ENCODE measurements at places on chromosomes 6 and 20.

GRCh38 chr6:151325075-151326050, 66.0 kb downstream of the ZBTB2 start:
- DNase-seq: peak; percentile 15

GRCh38 chr6:121055572-121056163, 278.6 kb downstream of the TBC1D32 start:
- DNase-seq: peak; percentile 35

DNA sequence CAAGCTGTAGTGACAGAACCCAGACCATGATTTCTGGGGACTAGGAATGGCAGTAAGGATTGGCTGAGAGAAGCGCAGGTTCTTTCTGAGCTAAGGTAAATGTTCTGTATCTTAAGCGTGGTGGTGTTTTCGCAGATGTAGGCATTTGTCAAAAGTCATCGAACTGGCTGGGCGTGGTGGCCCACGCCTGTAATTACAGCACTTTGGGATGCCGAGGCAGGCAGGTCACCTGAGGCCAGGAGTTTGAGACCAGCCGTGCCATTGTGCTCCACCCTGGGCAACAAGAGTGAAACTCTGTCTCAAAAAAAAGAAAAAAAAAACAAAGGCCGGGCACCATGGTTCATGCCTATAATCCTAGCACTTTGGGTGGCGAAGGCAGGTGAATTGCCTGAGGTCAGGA, 40.7 kb upstream of the EYA2 start:
- DNase-seq: no peak

DNA sequence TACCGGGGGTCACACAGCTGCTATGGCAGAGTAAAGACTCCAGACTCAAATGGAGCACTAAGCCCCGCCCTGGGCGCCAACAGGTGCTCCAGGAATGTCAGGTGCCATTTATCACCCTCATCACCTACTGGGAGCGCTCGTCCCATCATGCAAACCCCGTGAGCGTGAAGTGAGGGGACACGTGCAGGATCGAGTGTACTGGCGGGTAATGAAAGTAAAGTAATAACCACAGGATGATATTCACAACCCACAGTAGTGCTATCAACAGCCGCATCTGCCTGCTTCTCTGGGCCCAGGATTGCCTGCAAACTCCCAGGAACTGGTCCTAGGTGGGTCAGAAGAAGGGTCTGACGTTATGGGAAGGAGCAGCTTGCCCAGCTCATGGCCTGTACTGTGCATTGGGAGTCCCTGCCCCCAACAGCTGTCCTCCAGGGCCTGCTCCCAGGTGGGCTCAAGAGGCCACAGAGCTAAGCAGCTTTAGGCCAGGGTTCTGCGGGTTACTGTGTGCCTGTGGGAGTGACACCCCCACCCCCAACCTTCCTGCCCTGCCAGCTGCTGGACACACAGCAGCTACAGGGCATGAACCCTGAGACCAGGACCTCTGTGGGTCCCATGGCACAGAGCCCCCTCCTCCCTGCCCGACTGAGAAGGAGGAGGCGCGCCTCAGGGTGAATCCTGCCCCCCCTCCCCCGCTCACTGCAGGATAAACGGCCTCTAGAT, 120.5 kb upstream of the SULF2 start:
- DNase-seq: no peak

GRCh38 chr6:157221049-157221816, 102.1 kb downstream of the TMEM242 start:
- peak; percentile 80 for DNase-seq

DNA sequence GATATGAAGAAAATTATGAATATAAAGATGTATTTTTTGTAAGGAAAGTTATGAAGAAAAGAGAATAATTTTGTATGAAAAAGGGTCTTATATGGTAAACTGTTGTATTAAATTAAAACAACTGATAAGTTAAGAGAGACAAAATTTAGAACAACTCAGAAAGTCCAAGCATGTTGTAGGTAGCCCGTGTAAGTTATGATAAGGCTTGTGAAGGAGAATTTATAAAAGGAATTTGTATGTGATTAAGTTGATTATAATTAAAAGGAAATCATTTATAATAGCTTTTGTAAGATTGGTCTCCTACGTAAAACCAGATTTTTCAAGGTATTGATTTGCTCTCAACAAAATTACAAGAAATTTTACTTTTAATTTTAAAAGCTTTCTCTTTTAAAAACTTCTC, 1579.3 kb downstream of the HACE1 start:
- no peak for DNase-seq

GRCh38 chr6:163886428-163886827, 471.9 kb downstream of the QKI start:
- DNase-seq: no peak

DNA sequence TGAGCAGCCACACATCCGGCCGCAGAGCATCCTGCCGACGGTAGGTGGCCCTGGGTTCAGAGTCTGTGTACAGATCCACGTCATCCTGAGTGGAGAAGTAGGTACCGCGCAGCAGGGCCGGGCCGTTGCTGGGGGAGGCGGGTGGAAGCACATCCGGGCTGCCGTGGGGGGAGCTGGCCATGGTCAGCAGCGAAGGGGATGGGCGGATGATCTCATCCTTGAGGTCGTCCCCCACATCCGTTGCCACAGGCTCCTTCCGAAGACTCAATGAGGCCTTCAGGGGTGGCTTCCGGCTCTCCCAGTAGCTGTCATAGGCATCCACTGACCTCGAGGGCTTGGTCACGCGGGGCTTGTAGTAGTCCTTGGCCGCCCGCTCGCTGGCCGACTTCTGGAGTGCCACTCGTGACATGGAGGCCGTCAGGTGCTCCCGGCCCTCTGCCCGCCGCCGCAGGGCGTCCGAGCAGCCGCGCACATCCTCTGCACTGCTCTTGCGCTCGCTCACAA, 9.2 kb downstream of the SPATA2 start:
- no peak for DNase-seq

- no peak for DNase-seq
These were observed 58.4 kb downstream of the TRAM2 start for GRCh38 chr6:52518279-52518945.

GRCh38 chr6:85121158-85121557, 328.7 kb upstream of the NT5E start:
- no peak for DNase-seq

DNA sequence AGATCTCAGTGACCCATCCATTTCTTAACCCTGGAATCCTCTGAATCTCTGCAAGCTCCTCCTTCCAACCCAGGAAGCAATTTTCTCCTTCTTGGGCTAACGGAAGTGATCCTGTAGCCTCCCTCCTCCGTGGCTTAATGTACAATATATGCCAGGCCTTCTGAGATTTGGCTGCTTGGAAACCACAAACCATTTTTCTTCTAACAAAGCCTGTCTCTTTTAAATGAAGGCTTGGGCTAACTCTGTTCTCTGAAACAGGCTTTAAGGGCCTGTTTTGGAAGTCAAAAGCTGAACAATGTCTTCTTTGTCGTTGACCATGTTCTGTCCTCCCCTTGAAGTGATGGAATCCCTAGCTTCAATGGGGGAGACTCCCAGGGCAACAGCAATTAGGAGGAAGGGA, 14.9 kb downstream of the FYN start:
- DNase-seq: no peak

GRCh38 chr6:116267836-116268588, 11.7 kb downstream of the TSPYL1 start:
- no peak for DNase-seq

- DNase-seq: no peak
These were observed 25.7 kb upstream of the EMILIN3 start for GRCh38 chr20:41392295-41392694.

DNA sequence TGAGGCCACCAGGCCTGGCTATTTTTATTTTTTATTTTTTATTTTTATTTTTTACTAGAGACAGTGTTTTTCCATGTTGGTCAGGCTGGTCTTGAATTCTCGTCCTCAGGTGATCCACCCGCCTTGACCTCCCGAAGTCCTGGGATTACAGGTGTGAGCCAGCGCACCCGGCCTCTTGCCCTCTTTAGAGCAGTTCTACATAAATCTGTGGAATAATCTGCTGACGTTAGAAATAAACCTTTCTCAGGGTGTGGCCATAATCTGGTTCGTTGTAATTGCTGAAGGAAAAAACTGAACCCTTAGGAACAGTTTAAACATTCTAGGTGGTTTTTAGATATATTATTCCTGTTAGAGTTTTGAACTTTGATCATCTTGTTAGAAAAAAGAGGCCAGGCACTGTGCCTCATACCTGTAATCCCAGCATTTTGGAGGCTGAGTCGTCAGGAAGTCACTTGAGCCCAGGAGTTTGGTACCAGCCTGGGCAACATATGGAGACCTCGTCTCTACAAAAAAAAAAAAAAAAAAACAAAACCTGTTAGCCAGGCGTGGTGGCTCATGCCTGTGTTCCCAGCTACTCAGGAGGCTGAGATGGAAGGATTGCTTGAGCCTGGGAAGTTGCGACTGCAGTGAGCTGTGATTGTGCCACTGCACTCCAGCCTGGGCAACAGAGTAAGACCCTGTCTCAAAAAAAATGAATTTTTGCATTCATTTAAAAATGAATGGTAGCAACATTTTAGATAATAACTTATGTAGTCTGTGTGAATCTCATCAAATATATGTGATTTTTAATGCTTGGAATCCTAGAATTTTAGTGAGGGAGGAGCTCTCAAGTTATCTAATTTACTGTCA, 24.2 kb downstream of the ASXL1 start:
- DNase-seq: no peak

DNA sequence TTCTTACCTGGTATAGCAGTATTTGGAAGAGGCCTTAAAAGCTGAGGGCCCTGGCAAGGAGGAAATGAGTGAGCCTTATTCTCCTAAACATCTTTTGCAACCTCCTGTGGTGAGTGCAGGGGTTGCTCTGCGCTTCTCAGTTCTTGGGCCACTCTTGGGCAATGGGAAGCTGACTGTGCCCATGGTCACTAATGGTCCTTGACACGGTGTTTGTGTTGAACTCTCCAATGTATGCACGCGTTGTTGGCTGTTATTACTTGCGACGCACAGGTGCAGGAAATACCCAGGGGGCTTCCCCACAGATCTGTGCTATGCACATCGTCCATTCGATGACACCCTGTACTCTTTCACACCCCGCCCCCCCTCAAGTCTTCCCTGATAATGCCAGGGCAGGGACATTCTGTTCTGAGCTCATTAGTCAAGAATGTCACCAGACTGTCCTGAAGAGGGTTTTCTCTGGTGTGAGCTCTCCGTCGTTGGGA, 79.7 kb downstream of the EDN1 start:
- DNase-seq: peak; percentile 87

DNA sequence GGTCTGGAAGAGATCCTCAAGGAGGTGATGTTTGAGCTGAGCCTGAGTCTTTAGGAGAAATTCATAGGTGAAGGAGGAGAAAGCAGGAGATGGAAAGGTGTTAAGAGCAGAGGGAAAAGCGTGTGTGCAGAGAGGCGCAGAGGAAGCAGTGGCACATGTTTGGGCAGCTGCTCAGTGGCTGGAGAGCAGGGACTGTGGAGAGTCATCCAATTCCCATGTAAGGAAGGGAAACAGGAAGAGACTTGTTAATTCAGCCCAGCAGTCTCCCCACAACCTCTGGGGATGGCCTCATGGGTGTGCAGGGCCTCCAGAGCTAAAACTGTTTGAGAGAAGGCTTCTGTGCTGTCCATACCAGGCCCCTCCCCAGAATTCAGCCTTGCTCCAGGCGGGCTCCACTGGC, 16.2 kb downstream of the AAR2 start:
- DNase-seq: no peak

GRCh38 chr6:45707176-45707575, 308.5 kb downstream of the CLIC5 start:
- no peak for DNase-seq

- no peak for DNase-seq
These were observed 1.9 kb downstream of the PLCB1 start for GRCh38 chr20:8133851-8134451.

DNA sequence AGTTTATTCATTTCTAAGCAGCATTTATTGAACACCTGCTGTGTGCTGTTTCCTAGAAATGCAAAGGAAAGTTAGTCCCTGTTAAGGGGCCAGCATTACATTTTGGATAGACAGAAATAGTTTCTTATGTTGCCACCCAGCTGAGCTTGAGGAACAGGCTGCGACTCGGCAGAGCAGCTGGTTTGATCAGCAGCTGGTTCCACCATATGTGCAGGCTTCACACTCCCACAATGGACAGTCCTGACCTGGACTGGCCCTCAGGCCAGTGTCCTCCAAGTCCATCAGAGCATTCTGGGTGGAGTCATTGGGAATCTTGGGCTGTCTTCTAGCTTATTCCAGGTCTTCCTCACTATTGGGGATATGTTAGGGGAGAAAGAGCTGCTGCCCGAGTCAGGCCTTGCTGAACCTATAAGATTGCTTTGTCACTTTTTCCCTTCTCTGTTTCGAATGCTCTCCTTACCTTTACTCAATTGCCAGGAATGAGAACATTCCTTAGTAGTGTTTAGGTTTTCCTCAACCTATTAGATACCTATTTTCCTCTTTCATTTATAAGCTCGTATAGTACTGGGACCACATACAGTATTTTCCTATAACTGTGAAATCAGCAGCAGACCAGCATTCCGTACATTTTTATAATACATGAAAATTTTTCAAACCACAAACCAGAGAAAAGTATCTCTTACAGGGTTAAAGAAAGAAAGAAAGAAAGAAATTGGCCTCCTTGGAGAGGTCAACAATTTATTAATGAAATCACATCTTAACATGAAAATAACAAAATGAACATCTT, 203.0 kb downstream of the FARS2 start:
- DNase-seq: no peak

DNA sequence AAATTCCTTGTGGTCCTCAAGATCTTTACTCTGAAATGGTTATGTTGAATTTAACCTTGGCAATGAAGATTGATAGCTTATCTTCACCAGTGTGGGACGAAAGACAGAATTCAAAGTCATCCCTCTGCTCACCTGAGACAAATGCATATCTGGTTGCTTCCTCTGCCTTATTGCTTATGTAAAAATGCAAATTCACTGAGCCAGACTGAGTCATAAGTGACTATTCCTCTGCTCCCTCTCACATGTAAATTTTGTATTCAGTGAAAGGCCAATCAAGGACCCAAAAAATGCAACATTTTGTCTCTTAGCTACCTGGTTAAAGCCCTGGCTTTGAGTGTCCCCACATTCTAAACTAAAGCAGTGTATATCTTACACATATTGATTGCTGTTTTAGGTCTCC, 593.1 kb upstream of the GJE1 start:
- DNase-seq: no peak
